Lower leg skin (tissue), 4 donors: ENCODE measurements at places on chromosomes 12 and 14. TPM values are rescaled to one million over a fixed set of nuclear protein-coding genes. Genes with fewer than 3 reads are reported as not detected.

GRCh38 chr12:88298761-88299242 lies 156.7 kb downstream of the TMTC3 start:
- no peak for DNase-seq

DNA sequence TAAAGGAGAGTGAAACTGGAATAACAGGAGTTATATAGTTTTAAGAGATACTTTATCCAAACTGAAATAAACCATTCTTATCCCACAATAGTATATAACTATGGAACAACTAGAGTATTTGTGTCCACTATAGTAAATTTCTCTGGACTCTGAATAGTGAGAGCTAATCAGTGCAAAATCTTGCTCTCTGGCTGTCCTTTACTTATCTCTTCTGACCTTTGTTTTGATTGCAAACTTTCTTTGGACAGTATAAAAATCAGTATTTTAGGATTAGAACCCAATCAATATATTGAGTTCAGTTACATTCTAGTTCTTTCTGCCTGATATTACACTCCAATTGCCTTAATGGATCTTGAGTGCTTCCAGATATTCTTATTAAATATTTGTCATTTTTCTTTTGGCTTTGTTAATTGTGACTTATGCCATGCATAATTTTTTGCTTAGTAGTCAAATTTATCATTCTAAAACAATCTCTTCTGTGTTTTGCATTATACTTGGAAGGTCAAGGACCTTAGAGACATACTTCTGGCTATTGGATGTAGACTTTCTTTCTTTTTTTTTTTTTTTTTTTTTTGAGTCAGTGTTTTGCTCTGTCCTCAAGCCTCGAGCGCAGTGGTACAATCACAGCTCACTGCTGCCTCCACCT lies 89.9 kb upstream of the AMN1 start:
- no peak for DNase-seq

DNA sequence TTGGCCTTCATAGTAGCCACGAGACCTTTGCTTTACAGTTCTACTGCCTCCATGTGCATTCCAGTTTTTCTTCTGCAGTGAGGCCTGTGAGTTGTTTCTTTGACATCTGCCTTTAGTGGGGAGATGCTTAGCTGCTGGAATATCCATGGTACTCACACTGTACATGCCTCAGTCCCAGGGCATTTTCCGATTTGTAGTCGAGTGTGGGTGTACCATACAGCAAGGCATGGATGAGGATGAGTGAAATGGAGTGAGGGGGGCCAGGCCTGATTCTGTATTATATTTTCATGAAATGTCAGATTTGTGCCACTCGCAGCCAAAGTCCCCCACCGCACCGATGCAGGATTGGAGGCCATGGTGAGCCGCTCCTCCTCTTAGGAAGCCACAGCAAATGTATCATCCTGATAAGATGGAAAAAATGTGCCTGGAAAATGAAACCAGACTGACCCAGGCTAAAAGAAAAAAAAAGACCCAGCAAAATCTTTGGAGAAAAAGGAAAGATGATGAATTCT lies 173.0 kb downstream of the ADGRD1 start:
- no peak for DNase-seq

- DNase-seq = no peak
These were observed 13.6 kb downstream of the BCL11B start for GRCh38 chr14:99258341-99258861.

GRCh38 chr12:97182769-97183168 lies 275.7 kb downstream of the NEDD1 start:
- DNase-seq = no peak

GRCh38 chr14:50901361-50901760 lies 29.5 kb downstream of the ABHD12B start:
- no peak for DNase-seq

DNA sequence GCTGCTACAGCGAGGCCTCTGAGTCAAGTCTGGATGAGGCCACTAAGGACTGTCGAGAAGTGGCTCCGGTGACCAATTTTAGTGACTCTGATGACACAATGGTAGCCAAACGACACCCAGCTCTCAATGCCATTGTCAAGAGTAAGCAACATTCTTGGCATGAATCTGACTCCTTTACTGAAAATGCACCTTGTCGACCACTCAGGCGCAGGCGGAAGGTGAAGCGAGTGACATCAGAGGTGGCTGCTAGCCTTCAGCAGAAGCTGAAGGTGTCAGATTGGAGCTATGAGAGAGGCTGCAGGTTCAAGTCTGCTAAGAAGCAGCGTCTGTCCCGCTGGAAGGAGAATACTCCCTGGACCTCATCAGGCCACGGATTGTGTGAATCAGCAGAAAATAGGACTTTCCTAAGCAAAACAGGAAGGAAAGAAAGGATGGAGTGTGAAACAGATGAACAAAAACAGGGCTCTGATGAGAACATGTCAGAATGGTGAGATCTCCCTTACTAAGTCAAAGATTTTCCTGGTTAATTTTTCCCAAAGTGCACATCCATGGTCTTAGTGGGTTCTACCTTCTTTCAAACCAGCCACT lies 2.9 kb downstream of the GPATCH2L start:
- no peak for DNase-seq

- DNase-seq = no peak
These were observed 75.7 kb downstream of the PITPNM2 start for GRCh38 chr12:123075087-123075645.

DNA sequence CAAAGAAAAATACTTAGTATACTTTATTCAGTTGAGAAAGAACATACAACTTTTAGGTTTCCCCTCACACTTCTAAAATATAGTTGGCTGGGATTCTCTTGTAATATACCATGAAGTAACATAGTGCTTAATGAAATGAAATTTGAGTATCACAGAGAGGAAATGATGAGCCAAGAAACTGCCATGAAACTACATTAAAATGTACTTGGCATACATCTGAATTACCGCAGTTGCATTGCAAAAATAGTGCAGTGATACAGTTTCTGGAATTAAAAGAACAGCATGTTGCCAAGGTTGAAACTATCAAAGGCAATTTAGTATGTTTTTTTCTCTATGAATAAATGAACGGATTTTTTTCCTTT lies 389.2 kb downstream of the TMEM117 start:
- no peak for DNase-seq

DNA sequence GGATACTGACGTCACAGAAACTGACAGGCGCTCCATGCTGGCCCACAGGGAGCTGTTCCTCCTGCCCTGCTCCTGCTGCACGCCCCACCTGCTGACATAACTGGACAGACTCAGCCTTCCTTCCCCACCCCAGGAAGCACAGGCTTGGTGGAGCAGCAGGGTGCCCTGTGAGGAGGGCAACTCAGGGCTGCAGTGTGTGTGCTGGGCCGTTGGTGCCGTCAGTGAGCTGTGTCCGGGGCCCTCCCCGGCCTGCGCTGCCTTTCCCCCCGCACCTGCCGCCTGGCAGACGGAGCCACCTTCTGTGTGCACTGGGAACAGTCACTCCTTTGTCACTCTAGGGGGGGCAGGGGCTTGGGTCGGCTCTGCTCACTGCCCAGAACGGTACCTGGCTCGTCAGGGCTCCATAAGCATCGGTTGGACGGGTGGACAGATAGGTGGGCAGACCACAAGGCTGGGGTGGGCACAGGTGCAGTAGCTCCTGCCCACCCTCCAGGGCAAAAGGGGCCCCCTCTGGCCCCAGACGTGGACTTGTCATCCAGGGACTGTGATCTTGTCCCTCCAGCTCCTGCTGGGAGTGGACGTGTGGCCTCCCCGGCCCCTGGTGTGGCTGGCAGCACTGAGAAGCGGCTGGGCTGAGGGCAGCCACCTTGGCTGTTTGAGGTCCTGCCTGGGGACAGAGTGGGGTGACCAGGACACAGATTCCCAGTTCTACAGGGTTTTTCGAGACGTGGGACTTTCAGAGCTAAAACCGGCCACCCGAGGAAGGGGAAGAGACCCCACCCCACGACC lies 32.8 kb downstream of the FBRSL1 start:
- no peak for DNase-seq

DNA sequence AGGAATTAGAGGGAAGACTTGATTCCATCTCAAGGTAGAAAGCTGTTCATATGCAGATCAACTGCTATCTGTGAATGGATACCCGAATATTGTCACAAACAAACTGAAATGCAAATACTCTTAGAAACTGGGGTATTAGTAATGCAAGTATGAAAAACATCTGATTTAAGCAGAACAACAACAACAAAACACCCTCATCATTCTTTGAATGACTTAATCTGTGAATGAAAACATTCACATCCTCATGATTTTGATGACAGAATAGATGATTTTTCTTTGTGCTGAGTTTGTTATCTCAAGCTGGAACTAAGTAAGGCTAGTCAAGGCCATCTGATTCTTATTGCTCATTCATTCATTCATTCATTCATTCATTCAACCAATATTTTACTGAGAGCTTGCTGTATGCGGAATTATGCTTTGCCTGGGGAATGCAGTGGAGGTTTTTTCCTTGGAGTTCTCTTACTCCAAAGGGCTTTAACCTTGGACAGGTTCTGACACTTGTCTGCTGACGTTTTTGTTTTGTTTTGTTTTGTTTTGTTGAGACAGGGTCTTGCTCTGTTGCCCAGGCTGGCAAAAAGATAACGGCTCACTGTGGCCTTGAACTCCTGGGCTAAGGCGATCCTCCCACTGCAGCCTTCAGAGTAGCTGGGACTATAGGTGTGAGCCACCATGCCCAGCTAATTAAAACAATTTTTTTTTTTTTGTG lies 23.3 kb downstream of the OR10G3 start:
- DNase-seq = no peak

DNA sequence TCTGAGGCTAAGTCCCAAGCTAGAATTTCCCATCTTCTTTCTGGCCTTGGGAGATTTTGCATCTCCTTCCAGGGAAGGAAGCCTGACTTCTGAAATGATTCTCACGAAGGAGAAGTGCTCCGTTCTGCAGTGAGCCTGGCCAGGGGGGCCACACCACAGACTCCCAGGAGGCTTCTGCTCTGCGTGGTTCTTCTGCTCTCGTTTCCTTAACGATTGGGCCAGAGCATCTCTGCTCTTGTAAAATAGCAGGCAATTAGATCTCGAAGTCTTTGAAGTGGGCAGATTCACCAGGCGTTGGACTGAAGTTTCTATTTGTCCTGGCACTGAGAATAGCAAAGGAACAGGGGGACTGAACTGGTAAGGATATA lies 6.7 kb upstream of the BATF start:
- no peak for DNase-seq

GRCh38 chr12:69732088-69732487 lies 6.6 kb upstream of the RAB3IP start:
- no peak for DNase-seq

- no peak for DNase-seq
These were observed 2.2 kb downstream of the HAL start for GRCh38 chr12:95993907-95994306.

DNA sequence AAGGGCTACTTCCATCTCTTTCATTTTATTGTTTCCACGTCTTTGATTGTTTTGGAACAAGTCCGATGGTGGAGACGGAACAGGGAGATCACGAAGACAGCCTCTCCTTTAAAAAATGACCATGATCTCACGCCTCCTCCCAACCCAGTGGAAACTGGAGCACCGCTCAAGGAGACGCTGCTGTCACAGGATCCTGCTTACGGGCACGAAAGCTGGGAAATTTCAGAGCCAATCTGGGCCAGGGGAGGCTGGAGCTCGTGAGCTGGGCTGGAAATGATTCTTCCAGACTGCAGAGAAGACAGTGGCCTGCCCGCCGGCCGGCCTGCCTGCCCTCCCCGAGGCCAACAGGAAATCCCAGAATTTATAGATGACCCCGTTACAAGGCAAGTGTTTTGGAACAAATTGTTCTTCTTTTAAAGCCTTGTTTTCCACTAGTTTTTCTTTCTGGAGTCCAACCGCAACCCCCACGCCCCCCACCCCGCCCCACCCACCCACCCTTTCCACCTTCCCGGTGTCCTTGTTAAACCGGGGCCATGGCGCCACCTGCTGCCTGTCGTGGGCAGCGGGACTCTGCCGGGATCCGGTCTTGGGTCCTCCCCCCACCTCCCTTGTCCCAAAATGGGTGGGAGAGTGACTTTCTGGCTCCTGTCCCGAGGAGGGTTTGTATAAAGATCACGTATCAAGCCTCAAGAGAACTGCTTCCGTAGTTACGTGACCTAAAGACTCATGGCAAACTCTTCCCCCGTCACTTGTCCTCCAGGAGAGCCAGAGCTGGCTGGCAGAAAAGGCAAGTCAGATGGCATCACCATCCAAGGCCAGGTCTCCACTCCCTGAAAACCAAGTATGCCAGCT lies 40.3 kb downstream of the MAP1LC3B2 start:
- DNase-seq = peak; percentile 81

The ABHD12B gene
- 77.3 TPM for total RNA-seq

The SLC6A15 gene
- total RNA-seq = 3.0 TPM

The ZC2HC1C gene
- 3.9 TPM for total RNA-seq

The KCNMB4 gene
- 4.2 TPM for total RNA-seq

The FBXL14 gene
- total RNA-seq = 12.5 TPM

The ADAM21 gene
- 0.13 TPM for total RNA-seq
